CD8-positive, alpha-beta T cell (primary cell): ENCODE measurements at places on chromosomes 1 and 21.

DNA sequence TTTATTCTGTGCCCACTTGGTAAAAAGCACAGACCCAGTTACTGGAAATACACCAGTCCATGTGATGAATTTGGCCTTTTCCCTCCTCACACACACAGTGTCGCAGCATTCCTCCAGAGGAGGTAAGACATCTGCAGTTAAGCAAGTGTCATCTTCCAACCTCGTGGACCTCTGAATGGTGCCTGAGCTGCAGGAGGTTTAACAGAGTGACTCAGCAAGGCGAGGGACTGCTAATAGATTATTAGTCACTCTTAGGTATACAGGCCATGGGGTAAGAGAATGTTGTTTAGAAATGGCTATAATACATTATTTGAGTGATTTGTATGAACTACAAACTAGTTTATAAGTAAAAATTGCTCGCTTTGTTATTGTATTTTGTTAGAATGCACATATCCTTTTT is 8.6 kb upstream of the LRRC8B start:
- no peak for DNase-seq

- no peak for DNase-seq
Observed at GRCh38 chr1:102234753-102235359, 238.1 kb upstream of the OLFM3 start.

GRCh38 chr1:86860424-86860823 is 53.5 kb downstream of the SELENOF start:
- no peak for DNase-seq

GRCh38 chr1:183186841-183187240 is 777 bp downstream of the LAMC2 start:
- DNase-seq, result no peak

GRCh38 chr1:31153423-31153822 is 86.3 kb downstream of the NKAIN1 start:
- no peak for DNase-seq

GRCh38 chr1:200979574-200980451 is 43.7 kb downstream of the KIF21B start:
- DNase-seq, result peak; percentile 71

DNA sequence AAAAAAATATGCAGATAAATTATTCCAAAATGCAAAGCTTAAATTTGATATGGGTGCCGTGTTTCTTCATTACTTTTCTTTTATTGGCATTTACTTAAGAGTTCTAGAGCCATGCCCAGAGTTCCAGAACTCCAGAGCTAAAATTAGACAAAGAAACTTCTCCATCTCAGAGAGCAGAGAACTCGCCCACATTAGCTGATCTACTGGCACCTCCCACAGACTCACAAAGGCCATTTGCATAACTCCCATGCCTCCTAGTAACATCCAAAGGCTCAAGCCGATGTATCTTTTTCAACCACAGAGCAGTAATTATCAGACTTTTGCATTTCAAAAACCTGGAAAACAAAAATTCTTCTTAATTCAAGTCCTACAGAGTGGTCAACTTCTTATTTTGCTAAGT is 323.8 kb upstream of the ST6GALNAC5 start:
- no peak for DNase-seq

DNA sequence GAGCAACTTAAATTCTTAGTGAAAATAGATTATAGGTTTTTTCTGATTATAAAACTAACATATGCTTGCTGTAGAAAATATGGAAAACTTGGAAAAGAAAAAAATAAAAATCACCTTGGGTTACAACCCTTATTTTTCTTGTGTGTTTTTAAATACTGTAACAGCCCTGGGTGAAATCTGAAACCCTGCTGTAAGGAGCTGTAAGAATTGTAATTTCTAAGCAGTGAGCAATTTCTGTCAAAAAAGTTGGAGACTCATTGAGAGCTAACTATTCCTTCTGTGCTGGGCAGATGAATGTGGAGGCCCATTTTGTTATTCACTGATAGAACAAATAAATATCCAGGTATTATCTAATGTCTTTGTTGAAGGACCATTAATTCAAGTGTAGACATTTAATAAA is 42.6 kb downstream of the ADCY10 start:
- no peak for DNase-seq

DNA sequence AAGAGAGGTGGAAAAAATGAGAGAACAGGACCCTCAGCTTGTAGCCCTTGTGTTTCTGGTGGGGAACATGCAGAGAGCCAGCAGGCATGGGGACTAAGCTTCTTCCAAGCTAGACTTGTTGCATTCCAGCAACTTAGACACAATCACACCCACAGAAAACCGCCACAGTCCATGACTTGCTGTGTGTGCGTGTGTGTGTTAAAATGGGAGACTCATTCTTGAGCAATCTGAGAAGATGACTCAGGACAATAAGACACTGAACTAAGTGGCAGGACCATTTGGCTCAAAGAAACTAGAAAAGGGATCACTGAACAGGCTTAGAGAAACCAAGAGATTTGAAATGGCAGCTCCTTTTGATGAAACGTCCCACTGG is 78.0 kb downstream of the HLX start:
- peak; percentile 7 for DNase-seq

GRCh38 chr1:115665319-115666096 is 23.7 kb downstream of the VANGL1 start:
- DNase-seq, result no peak

- no peak for DNase-seq
Observed at GRCh38 chr21:14361958-14362357, 21.0 kb downstream of the HSPA13 start.

DNA sequence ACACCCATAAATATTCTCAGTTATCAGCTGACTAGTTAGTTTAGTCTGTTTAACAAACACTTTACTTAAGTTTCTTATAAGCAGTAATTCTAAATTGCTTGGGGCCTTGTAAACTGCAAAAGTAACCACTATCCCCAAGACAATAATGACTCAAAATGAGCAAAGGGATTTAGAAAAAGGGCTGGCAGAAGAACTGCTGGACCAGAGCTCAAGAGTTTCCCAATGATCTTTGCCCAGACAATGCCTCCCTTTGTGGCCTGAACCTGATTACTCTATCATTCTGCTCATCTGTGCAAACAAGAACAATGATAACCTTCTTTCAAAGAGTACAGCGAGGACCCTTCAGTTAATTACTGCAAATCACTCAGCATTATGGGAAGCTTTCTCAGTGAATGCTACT is 123.5 kb downstream of the TIAM1 start:
- no peak for DNase-seq

GRCh38 chr1:8903410-8903809 is 24.9 kb upstream of the ENO1 start:
- no peak for DNase-seq

- no peak for DNase-seq
Observed at GRCh38 chr1:33984906-33985565, 121.2 kb downstream of the HMGB4 start.
